Type B pancreatic cell (in vitro differentiated cells): ENCODE measurements at places on chromosomes 7 and 10.

GRCh38 chr10:12195281-12195602 lies 449 bp downstream of the NUDT5 start:
- no peak for DNase-seq

GRCh38 chr10:129942936-129943715 lies 20.9 kb downstream of the EBF3 start:
- no peak for DNase-seq

DNA sequence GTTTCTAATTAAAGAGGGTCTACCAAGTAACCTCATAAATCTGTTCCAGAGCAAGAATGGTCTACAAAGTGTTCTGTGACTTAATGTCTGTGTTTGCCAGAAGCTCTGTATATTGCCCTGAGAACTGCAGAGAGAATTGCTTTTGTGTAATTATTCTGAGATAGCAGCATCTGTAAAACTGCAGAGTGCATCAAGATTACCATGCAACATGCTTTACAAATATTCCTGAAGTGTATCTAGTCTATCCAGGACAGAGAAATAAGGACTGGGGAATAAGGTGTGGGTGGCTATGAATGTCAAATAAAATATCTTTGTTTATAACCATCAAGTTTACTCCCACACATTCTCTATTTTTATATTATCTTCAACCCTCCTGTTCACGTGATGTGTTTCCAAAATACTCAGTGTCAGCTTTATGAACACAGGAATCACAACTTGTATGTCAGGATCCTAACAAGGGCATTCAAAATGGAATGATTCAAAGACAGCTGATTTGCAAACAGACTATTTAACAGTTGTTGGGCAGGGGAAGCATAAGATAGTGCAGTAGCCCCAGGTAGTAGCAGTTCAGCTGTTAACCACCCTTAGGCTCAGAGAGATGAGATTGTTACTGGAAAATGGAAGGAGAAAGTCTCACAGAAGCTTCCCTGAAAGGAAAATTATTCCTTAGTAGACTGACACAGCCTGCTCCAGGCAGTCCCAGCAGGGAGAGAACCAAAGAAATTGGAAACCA lies 15.3 kb upstream of the LIPA start:
- DNase-seq = no peak

GRCh38 chr7:27686315-27686714 lies 23.6 kb upstream of the HIBADH start:
- no peak for DNase-seq

DNA sequence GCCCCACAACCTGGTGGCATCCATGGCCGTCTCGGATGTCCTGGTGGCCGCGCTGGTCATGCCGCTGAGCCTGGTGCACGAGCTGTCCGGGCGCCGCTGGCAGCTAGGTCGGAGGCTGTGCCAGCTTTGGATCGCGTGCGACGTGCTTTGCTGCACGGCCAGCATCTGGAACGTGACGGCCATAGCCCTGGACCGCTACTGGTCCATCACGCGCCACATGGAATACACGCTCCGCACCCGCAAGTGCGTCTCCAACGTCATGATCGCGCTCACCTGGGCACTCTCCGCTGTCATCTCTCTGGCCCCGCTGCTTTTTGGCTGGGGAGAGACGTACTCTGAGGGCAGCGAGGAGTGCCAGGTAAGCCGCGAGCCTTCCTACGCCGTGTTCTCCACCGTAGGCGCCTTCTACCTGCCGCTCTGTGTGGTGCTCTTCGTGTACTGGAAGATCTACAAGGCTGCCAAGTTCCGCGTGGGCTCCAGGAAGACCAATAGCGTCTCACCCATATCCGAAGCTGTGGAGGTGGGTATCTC lies 1.1 kb downstream of the HTR5A start:
- DNase-seq = no peak

GRCh38 chr10:92990615-92991014 lies 70.0 kb upstream of the CYP26C1 start:
- DNase-seq = no peak

DNA sequence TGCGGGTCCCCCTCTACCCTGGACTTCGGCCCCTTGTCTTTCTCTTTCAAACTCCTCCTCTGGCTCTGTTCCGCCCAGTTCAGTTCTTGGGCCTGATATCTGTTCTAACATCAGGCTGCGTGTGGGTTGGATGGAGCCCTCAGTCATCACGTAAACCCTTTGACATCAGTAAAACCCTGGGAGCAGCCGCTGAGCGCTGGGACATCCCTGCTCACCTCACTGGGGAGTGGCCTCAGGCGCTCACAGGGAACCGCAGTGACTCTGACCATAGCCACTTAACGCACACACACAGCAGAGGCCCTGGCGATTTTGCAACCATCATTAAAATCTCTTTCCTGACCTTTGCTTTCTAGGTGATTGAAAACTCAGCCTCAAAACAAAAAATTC lies 113.3 kb downstream of the CYTH3 start:
- DNase-seq = no peak
